Panc1 (cell line): ENCODE measurements at places on chromosomes 1 and 21. TPM values are rescaled to one million over a fixed set of nuclear protein-coding genes. Genes with fewer than 3 reads are reported as not detected.

KRTAP12-2 gene
- not detected for total RNA-seq

NES gene
- 56.3 TPM for total RNA-seq

ELAPOR1 gene
- total RNA-seq, result 0.28 TPM

CAMK2N1 gene
- 4.4 TPM for total RNA-seq

GBP1 gene
- 0.80 TPM for total RNA-seq

PLPPR4 gene
- not detected for total RNA-seq

OR2T3 gene
- not detected for total RNA-seq

DNA sequence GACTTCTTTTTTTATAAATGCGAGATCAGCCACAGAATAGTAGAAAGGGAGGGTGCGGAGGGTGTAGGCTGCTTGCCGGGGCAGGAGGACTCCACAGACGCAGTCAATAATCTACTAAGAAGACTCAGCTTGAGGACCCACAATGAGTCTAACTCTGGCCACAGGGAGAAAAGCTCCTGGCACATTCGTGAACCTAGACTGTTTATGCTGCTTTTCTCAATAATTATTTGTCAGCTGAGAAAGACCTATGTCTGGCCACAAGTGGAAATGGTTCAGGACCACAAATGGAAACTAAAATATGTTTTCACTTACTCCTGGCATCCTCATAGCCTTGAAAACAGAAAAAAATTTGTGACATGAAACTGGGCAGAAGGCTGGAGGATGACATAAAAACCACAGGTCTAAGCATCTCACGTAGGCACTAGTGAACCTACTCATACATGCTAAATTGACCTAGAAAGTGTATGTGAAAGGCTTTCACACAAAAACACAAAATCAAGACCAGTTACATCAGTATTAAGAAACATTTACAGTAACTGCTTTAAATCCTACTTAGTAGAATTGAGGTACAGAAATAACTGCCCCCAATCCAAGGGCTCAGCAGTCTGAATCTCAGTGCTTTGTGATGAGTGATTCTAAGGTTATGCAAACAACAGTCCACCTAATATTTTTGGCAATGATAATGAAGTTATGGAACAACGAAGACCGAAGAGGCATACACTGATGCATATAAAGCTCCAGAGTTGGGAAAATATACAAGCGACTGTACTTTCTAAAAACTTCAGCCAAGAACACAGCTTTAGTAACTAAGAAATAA is 159.5 kb downstream of the SLC45A1 start:
- H3K27me3 ChIP-seq, result no peaks in the 10 kb centered on the region
- DNase-seq, result no peak
- no peak overlapping the region for H3K4me3 ChIP-seq
- no peaks in the 10 kb centered on the region for H3K4me1 ChIP-seq

GRCh38 chr1:95562230-95562629 is 328.2 kb downstream of the RWDD3 start:
- H3K27me3 ChIP-seq, result no peaks in the 10 kb centered on the region
- no peak overlapping the region for H3K27ac ChIP-seq

GRCh38 chr1:30718636-30719405 is 4.6 kb downstream of the MATN1 start:
- no peaks in the 10 kb centered on the region for H3K36me3 ChIP-seq
- peaks cover 7% of the 10 kb centered on the region; the same call in 1 of the 2 replicates for H3K4me1 ChIP-seq
- H3K4me3 ChIP-seq, result peak overlapping the region; percentile 80
- H3K27ac ChIP-seq, result peak overlapping the region; percentile 86
- H3K27me3 ChIP-seq, result no peaks in the 10 kb centered on the region

DNA sequence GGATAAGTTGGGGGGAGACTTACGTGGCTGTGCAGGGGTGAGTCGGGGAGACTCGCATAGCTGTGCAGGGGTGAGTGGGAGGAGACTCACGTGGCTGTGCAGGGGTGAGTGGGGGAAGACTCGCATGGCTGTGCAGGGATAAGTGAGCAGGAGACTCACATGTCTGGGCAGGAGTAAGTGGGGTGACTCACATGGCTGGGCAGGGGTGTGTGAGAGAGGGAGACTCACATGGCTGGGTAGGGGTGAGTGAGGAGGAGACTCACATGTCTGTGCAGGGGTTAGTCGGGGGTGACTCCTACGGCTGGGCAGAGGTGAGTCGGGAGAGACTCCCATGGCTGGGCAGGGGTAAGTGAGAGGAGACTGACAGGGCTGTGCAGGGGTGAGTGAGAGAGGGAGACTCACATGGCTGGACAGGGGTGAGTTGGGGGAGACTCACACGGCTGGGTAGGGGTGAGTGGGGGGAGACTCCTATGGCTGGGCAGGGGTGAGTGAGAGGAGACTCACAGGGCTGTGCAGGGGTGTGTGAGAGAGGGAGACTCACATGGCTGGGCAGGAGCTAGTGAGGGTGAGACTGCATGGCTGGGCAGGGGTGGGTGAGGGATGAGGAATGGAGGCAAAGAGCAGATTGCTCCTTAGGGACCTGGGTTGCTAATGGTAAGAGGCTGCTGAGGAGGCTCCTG is 56.0 kb upstream of the ABCG1 start:
- no peak overlapping the region for H3K4me3 ChIP-seq
- no peaks in the 10 kb centered on the region for H3K27me3 ChIP-seq
- no peak for DNase-seq
- H3K4me1 ChIP-seq, result no peaks in the 10 kb centered on the region

GRCh38 chr1:235077163-235077540 is 51.5 kb downstream of the TOMM20 start:
- DNase-seq, result no peak
- peaks cover 56% of the 10 kb centered on the region for H3K4me1 ChIP-seq
- H3K36me3 ChIP-seq, result no peaks in the 10 kb centered on the region
- no peak overlapping the region for H3K4me3 ChIP-seq
- peak overlapping the region; percentile 100 for H3K27ac ChIP-seq

GRCh38 chr1:10286244-10286643 is 75.9 kb downstream of the KIF1B start:
- no peak overlapping the region for H3K27ac ChIP-seq
- H3K4me3 ChIP-seq, result no peak overlapping the region
- H3K4me1 ChIP-seq, result no peaks in the 10 kb centered on the region
- no peaks in the 10 kb centered on the region for H3K36me3 ChIP-seq
- H3K27me3 ChIP-seq, result no peaks in the 10 kb centered on the region
- DNase-seq, result no peak

GRCh38 chr21:25898671-25899070 is 163.9 kb downstream of the GABPA start:
- H3K27ac ChIP-seq, result no peak overlapping the region
- no peak for DNase-seq
- H3K4me3 ChIP-seq, result no peak overlapping the region
- H3K36me3 ChIP-seq, result peaks cover 8% of the 10 kb centered on the region
- no peaks in the 10 kb centered on the region for H3K4me1 ChIP-seq

DNA sequence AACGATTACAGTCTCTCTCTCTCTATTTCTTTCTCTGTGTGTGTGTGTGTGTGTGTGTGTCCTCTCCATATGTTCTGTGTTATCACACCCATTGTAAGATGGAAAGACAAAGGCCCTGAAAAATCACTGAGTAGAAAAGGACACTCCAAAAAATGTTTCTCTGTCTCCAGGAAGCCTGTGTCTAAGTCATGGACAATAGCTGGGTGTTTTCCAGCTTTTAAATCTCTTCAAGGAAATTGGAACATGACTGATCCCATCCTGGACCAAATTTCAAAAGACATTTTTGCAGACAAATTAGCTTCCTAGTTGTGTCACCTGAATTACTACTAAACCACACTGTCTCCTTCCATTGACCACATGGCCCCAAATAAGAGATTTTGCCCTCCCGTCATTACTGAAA is 31.0 kb upstream of the LMX1A start:
- peaks cover 12% of the 10 kb centered on the region for H3K27me3 ChIP-seq
- no peak overlapping the region for H3K4me3 ChIP-seq
- no peak overlapping the region for H3K27ac ChIP-seq
- no peaks in the 10 kb centered on the region for H3K36me3 ChIP-seq

DNA sequence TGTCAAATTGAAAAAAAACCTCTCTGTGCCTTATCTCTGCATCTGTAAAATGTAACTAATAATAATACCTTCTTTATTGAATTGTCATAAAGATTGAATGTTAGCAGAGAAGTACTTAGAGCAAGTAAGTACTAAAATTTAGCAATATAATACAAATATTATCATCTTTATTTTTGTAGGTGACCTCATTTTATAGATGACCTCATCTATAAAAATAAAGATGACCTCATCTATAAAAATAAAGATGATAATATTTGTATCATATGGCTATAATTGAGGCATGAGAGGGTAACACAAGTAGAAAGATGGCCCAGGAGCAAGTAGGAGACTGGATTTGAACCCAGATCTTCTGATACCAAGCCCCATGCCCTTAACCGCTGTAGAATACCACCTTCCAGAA is 193.2 kb upstream of the FOXD3 start:
- H3K4me3 ChIP-seq, result no peak overlapping the region
- no peak for DNase-seq
- no peaks in the 10 kb centered on the region for H3K36me3 ChIP-seq
- H3K4me1 ChIP-seq, result no peaks in the 10 kb centered on the region
- no peak overlapping the region for H3K27ac ChIP-seq

- H3K27ac ChIP-seq, result no peak overlapping the region
- peaks cover 6% of the 10 kb centered on the region; the same call in 1 of the 2 replicates for H3K4me1 ChIP-seq
- H3K36me3 ChIP-seq, result no peaks in the 10 kb centered on the region
- H3K27me3 ChIP-seq, result no peaks in the 10 kb centered on the region
- no peak overlapping the region for H3K4me3 ChIP-seq
Measured at GRCh38 chr1:7912145-7912544, 28.5 kb downstream of the TNFRSF9 start.

- DNase-seq, result no peak
- no peaks in the 10 kb centered on the region for H3K4me1 ChIP-seq
- H3K36me3 ChIP-seq, result no peaks in the 10 kb centered on the region
- H3K27ac ChIP-seq, result no peak overlapping the region
Measured at GRCh38 chr1:17731460-17731859, 23.7 kb upstream of the ACTL8 start.

DNA sequence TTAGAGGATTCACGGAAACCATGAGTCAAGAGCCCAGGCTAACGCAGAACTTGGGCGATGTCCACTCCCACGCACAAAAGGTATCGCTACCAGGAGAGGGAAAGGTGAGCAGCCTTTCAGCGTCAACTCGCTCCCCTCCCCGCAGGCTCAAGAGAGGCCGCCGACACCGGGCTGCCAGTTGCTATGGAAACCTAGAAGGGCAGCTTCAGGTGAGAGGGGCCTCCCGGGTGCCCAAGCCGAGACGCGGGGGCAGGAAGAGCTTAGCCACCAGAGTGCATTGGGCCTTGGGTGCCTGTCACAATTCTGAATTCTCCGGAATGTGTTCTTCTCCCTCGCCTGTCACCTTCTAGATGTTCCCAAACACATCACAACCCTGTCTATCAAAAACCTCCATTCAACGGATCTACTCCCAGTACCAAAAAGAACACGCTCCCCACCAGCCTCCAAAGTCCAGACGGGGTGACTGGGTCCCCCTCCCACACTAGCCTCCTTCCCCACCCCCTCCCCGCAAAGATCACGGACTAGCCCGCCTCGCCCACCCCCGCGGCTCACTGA is 694 bp downstream of the MEAF6 start:
- H3K4me3 ChIP-seq, result peak overlapping the region; percentile 84
- H3K4me1 ChIP-seq, result peaks cover 13% of the 10 kb centered on the region
- 0 out of 2 replicates have a peak overlapping the region, but pooled peaks have one; percentile 26 for H3K27ac ChIP-seq
- H3K36me3 ChIP-seq, result peaks cover 3% of the 10 kb centered on the region
- H3K27me3 ChIP-seq, result no peaks in the 10 kb centered on the region

- H3K27ac ChIP-seq, result no peak overlapping the region
- H3K27me3 ChIP-seq, result no peaks in the 10 kb centered on the region
- H3K4me3 ChIP-seq, result no peak overlapping the region
- 0 out of 2 replicates have a peak, but pooled peaks cover 3% of the 10 kb centered on the region for H3K4me1 ChIP-seq
Measured at GRCh38 chr1:33056426-33056825, 19.7 kb upstream of the AK2 start.

GRCh38 chr1:8112611-8113261 is 86.6 kb upstream of the ERRFI1 start:
- H3K36me3 ChIP-seq, result no peaks in the 10 kb centered on the region
- no peaks in the 10 kb centered on the region for H3K27me3 ChIP-seq
- no peak for DNase-seq
- H3K27ac ChIP-seq, result peak overlapping the region; percentile 100

GRCh38 chr1:30753660-30754123 is 3.9 kb downstream of the LAPTM5 start:
- H3K4me1 ChIP-seq, result peaks cover 10% of the 10 kb centered on the region; the same call in 1 of the 2 replicates
- no peaks in the 10 kb centered on the region for H3K36me3 ChIP-seq
- DNase-seq, result no peak
- H3K4me3 ChIP-seq, result no peak overlapping the region
- no peak overlapping the region for H3K27ac ChIP-seq
- no peaks in the 10 kb centered on the region for H3K27me3 ChIP-seq

DNA sequence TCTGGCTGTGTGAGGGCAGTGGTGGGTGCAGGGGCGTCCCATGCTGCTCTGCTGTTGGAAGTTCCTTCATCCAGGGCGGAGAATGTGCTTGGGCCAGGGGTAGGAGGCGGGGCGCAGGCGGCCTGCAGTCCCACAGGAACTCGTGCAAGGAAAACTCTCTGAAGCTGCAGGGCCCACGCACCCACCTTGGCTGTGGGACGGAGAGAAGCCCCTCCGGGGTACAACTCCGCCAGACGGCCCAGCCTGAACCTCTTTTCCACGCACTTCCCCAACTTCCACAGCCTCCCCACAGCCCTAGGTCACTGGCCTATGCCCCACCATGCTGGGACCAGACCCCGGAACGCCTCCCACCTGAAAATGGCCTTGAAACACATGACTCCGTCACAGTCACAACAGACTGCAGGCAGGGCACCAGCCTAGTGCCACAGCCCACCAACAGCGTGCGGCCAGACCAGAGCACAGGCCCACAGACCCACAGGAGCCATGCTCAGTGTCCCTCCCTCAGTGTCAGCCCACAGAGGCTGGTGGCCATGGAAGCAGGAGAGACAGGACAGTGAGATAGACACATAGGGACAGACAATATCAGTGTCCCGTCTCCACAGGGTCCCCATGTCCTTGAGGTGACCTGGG is 47.8 kb downstream of the WNT9A start:
- no peak overlapping the region for H3K4me3 ChIP-seq
- no peaks in the 10 kb centered on the region for H3K27me3 ChIP-seq
- DNase-seq, result no peak
- H3K27ac ChIP-seq, result no peak overlapping the region
